Fibroblast of gingiva (primary cell): ENCODE measurements at places on chromosomes 2 and 18.

DNA sequence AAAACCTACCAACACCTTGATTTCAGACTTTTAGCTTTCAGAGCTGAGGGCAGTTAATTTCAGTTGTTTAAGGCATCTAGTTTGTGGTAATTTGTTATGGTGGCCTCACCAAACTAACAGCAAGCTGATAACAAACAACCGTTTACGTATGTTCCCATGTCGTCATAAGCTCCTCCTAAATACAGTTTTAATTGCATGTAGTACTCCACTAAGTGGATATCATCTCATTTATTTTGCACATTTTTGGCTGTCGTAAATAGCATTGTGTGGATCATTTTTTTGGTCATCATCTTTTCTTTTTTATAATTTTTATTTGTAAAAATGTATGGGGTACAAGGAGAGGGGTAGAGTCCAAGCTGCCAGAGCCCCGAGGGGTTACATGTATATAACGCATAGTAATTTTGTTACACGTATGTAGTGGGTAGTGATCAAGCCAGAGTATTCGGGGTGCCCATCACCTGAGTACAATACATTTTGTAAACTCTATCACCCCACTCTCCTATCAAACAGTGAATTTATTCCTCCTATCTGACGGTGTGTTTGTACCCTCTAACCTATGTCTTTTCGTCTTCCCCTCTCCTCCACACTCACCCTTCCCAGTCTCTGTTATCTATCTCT lies 89.2 kb upstream of the MYCN start:
- no peak for DNase-seq

DNA sequence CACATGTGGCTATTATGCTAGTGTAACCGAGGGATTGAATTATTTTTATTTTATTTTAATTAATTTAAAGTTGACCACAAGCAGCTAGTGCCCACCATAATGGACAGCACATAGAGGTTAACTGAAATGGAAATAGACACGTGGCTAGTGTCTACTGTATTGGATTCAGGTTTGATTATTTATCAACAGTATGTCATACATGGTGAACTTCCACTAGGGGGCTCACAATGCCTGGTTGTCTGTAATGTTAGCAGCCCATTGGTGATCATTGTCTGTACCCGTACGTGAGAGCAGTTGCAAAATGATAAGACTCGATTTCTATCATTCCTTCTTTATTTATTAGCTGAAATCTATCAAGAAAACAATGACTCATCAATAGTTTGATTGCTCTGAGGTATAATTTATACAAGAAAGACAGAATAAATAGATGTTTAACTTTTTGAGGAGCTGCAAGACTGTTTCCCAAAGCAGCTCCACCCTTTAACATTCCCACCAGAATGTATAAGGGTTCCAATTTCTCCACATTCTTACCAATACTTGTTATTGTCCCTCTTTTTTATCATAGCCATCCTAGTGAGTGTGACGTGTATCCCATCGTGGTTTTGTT lies 76.5 kb downstream of the CYBRD1 start:
- peak; percentile 66 for DNase-seq

DNA sequence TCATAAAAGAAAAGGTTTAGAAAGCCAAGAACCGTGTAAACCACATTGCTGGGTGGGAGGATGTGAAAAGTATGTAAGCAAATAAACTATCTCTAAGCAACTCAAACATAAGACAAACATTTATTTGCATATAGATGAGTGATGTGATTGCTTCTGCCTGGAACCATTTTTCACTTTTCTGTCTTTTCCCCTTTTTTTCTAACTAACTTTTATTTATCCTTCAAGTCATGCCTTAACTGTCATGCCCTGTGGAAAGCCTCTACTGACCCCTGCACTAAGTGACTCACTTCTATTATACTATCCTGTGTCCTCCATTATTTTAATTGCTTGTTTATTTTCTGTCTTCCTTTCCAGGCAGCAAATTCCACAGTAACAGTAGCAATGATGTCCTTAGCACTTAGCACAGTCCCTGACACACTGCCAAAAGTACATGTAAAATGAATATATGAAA lies 87.5 kb upstream of the CTAGE1 start:
- peak; percentile 52 for DNase-seq

DNA sequence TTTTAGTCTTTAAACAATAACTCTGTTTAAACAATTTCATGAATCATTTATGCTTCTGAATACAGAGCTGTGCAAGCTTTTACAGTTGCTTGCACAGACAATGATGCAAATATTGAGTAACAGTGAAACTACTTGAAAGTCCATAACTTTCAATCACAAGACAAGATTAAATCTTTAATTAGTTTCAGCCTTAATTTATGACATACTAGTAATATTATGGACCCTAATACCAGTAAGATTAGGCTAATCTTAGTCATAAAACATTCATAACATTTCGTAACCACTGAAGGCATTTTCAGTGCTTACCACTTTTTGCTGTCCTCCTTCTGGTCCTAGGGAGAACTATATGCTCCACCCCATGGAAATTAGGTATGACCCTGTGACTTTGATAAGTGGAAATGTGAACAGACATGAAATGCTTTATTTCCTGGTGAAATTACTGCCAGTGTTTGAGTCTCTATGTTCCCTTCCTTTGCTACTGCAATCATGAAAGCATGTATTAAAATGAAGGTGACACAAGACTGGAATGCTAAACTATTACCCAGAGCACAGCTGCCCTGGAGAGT lies 1.8 kb upstream of the COBLL1 start:
- DNase-seq = no peak

DNA sequence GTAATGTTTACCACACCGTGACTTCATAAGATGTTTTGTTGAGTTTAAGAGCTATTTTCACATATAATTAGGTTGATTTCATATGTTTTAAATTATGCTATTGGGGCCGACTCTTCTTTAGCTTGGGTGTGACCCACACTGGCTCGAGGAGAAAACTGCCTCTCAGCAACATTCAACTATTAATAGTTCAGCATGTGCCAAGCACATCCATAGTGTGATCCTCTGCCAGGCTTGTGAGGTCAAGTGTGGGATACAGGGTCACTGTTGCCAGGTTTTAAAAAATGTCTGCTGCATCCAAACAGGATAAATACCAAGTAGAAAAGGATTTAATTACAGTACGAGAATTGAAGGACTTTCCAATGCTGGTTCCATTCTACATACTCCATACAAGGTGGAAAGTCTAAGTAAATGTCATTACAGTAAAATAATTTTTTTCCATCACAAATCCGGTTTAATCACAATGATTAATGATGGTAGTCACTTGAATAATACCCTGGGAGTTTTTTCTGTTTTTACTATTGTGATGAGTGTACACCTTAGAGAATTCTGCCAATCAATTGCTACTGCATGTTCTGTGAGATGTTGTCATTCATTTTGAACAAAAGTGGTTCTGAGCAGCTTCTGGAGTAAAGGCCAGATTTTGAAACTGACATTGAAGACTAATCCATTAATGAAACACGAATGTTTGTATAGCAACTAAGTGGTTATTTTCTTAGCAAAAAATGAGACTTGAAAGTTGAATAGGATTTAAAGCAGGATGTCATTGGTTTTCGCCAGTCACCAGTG lies 84.5 kb downstream of the ABI2 start:
- DNase-seq = peak; percentile 65

- DNase-seq = peak; percentile 13
These were observed 63.7 kb downstream of the CYP26B1 start for GRCh38 chr2:72083751-72084583.

DNA sequence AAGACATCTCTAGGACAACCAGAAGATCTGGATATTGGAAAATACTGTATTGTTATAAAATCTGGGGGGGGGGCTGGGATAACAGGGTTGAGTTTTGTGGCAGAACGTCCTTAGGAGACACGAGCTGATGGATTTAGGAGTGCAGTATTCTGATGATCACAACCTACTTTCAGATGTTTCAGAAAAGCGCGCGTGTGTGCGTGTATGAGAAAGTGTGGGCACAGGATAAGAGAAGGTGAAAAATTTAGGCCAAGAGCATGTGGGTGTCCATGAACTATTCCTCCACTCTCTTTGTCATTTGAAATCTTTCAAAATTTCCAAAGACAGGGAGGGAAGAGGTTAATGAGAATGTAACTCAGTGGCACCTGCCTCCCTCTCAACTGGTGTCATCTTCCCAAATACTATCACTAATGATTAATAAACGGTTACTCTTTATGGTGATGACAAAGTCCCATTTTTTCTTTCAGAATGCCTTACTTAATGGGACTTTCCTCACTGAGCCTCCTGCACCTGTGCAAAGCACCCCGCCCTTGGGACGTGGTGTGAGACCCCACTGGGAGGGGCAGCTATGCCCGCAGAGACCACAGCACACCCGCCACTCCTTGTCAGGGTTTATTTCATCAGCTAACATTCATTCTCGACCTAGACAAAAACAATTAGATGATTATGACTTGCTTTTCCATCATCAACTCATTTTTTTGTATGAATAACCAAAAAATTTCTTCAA lies 53.6 kb downstream of the HS6ST1 start:
- DNase-seq = no peak

- no peak for DNase-seq
These were observed 97.1 kb downstream of the USP40 start for GRCh38 chr2:233469261-233470010.

DNA sequence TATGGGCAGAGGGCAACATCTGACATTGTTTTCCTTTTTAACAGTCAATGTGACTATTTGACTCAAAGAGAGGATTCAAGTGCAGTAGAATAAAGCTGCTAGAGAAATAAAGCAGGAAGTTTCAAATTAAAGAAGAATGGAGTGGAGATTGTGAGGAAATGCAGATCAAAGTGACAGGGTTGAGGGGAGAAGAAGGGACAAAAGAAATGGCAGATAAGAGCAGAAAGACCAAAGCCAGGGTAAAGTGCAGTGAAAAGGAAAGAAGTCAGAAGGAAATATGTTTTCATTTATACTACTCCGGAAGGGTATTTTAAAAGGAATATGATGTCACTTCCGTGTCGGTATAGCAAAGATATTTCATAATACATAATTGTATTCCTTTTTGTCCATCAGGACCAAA lies 297.5 kb upstream of the CRIM1 start:
- no peak for DNase-seq

- no peak for DNase-seq
These were observed 408.5 kb downstream of the FBXO15 start for GRCh38 chr18:73739098-73739497.

DNA sequence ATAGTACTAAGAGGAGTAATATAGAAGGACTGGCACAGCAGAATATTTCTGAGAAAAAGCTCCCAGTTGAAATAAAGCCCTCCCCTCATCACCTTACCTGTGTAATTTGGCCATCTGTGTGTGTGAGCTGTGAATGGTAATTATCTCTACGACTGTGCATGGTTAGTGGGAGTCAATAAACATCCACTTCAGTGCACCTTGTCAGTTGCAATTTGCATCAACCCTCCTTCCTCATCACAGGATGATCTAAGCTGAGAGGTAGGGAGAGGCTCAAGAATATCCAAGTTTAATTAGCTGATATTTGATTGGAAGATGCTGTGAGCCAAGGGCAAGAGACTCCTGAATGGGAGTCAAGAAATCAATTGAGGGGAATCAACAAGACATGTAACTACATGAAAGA lies 694.9 kb upstream of the KLHL29 start:
- DNase-seq = no peak

GRCh38 chr2:217356781-217357180 lies 496.9 kb upstream of the TNP1 start:
- peak; percentile 62 for DNase-seq

- DNase-seq = no peak
These were observed 52.0 kb downstream of the ZFP36L2 start for GRCh38 chr2:43174368-43174916.

DNA sequence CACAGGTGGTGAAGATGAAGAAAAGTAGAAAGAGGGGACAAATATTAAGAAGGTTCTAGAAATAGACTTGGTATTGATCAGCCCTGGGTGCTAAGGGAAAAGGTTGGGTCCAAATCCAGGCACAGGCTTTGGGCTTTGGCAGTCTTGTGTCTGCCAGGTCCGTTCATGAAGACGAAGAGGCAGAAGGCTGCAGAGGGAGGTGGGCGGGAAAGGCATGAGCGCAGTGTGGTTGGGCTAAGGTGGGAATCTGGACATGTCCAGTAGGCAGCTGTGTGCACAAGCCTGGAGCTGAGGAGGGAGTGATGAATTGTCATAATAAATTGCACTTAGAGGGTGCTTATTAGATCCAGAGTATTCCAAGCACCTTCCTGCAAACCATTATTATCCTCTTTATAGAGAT lies 105.7 kb upstream of the TEX51 start:
- DNase-seq = no peak

- DNase-seq = peak; percentile 47
These were observed 42.0 kb downstream of the RDH14 start for GRCh38 chr2:18518116-18519111.

- peak; percentile 88 for DNase-seq
These were observed 122.7 kb downstream of the GULP1 start for GRCh38 chr2:188414411-188414810.

DNA sequence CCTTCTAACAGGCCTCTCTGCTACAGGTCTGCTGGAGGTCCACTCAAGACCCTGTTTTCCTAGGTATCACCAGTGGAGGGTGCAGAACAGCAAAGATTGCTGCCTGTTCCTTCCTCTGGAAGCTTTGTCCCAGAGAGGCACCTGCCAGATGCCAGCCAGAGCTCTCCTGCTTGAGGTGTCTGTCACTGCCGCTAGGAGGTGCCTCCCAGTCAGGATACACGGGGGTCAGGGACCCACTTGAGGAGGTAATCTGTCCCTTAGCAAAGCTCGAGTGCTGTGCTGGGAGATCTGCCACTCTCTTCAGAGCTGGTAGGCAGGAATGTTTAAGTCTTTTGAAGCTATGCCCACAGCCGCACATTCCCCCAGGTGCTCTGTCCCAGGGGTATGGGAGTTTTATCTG lies 140.6 kb downstream of the BAZ2B start:
- DNase-seq = no peak

DNA sequence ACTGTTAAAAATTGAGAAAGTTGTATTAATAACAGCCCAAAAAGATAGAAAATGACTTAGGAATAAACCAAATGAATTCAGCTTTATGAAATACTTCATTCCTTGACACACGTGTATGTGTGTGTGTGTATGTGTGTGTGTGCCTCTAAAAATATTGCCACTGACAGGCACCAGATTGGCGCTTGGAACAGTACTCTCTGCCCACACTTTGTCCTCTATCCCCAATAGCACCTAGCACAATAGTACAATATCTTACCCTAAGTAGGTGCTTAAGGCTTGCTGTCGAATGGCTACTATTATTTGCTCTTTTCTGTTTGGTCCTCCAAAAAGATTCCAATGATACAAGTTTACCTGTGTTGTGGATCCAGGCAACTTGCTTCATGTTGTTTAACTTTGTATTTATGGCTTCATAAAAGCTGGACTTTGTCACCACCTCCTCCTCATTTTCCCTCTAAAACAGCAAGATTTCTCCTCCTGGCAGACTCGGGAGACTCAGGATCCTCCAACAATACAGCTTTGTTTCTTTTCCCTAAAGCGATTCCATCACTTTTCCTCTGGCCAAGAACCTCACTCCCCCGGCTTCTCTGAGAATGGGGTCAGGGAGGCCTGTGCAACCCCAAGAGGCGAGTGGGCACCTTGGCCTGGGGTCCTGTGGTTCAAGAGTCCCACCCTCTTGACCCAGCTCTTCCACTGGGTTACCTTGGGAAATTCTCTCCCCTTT lies 43.3 kb upstream of the LCLAT1 start:
- DNase-seq = no peak

- no peak for DNase-seq
These were observed 442.3 kb downstream of the GRB14 start for GRCh38 chr2:164178835-164179465.
